ENCODE measurements at places on chromosomes 11 and 22.
A peak's percentile ranks its signal among the peaks of the same experiment; 100 is the strongest.

- DNase-seq: no peak
Measured at GRCh38 chr22:48754611-48755058, 1073.0 kb downstream of the BRD1 start.

DNA sequence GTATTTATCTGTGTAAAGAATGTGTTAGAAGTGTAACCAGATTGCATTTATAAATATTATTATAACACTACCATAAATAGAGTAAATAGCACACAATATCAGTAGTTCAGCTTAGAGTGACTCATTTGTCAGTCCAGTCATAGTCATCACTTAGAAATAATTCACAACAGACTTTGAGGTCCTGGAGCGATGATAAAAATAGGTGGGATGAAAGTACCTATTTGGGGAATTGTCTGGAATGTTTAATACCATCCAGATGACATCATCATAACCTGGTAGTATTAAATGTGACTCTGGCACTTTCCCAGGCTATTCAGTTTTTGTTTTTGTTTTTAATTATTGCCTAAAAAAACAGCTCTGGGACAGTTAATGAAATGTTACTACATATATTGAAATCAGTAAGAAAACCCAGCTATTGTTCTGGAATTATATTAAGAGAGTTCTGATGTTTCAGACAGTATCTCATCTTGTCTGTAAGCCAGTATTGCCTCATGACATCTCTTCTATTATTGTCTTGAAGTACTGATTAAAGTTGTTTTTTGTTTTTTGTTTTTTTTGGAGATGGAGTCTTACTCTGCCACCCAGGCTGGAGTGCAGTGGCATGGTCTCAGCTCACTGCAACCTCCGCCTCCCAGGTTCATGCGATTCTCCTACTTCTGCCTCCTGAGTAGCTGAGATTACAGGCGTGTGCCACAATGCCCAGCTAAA lies 74.8 kb downstream of the SIK2 start:
- no peak for DNase-seq

GRCh38 chr22:22877523-22878210 lies 9.9 kb upstream of the IGLL5 start:
- DNase-seq: peak; percentile 80

DNA sequence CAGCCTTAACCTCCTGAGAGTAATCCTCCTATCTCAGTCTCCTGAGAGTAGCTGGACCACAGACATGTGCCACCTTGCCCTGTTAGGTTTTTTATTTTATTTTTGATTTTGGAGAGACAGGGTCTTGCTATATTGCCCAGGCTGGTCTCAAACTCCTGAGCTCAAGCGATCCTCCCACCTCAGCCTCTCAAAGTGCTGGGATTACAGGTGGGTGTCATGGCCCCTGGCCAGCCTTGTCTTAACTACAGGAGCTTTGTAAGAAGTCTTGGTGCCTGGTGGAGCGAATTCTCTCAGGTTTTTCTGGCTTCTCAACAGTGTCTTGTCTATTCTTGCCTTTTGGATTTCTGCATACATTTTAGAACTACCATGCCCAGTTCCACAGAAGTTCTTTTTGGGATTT lies 546.4 kb downstream of the TBC1D22A start:
- DNase-seq: no peak

DNA sequence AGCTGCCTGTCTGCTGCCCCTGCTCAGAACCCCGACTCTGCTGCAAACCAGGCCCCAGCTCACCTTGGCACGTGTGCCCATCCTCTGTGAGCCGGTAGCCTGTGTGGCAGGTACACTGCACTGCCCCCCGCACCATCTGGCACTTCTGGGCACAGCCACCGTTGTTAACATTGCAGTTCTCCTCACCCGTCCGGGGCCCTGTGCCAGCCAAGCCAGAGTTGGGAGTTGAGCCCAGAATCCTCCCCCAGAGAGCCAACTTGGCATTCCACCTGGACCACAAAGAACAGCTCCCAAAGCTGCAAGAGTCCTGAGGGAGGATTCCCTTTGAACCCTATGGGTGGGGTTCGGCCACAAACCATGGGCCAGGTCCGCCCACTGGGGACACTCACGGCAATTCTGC lies 22.5 kb downstream of the LRP4 start:
- DNase-seq: no peak

DNA sequence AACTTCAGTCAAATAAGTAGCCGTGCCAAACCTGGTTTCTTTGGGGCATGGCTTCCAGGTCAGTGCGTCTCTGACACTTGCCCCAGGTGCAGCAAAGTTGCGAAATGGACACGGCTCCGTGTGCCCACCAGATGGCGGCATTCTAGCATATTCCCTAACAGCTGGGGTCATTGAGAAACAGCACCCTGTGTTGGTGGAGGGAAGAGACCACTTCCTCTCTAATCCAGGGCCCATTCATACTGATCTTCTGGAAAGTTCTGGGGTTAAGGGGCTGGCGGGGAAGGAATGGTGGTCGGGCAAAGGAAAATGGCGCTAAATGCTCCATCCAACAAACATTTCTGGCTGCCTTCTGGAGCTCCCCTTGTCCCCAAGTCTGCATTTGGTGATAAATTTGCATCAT lies 141.2 kb upstream of the TIMP3 start:
- peak; percentile 68 for DNase-seq

DNA sequence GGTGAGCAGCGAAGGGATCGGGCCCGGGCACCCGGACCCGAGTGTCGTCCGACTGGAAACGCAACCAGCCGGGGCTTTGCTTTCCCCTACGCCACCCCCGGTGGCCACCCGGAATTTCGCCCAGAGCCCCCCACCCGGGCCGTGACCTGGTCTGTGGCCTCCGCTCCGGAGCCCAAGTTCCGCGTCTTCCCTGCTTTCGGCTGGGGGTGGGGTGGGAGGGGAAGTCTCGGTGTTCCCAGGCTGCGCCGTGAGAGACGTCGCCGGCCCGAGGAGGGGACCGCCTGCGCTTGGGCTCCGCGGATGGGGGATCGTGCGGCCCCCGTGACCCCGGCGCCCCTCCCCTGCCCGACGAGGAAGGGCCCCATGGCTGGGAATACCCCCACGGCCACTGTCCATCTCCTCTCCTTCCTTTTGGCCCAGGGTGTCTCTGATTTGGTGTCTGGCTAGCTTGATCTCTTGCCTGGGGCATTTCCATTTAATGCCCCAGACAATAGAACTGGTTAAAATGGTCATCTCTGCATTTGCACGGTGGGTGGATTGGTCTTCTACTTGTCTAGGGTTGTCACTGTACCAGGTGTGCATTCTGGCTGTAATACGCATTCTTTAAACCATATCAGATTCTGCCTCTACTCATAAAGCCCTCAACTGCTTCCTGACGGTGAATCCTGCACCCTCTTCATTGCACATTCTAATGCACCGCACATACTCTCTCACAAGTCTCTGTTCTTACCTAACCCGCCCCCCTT lies 789 bp downstream of the SIK2 start:
- peak; percentile 31 for DNase-seq

DNA sequence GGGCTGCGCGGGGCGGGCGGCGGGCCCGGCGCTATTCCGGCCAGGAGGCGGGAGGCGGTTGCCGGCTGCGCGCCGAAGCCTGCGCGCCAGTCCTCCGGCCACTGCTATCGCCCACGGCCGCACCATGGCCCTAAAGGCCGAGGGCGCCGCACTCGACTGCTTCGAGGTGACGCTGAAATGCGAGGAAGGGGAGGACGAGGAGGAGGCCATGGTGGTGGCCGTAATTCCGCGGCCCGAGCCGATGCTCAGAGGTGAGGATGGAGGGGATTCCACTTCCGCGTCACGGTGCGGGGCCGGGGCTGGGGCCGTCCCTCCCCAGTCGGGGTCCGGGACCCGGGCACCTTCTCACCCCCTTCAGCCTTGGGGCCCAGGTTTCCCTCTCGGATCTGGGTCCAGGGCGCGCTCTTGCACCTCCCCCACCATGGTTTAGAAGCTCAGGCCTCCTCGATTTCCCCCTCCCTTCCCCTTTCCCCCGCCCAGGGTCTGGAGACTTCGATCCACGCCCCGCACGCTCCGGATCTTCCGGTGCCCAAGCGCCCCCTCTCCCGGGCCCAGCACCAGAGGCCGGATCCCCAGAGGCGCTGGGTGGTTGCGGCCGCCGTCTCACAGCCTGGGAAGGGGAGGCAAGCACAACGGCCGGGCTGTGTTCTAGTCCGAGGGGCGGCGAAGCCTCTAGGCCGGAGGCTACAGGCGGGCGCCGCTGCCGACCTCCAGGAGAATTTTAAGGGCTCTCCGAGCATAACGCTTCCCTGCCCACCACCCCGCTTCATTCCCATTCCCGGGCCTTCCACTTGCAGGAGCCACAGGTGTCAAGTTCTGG lies 517 bp downstream of the SPINDOC start:
- DNase-seq: peak; percentile 64

DNA sequence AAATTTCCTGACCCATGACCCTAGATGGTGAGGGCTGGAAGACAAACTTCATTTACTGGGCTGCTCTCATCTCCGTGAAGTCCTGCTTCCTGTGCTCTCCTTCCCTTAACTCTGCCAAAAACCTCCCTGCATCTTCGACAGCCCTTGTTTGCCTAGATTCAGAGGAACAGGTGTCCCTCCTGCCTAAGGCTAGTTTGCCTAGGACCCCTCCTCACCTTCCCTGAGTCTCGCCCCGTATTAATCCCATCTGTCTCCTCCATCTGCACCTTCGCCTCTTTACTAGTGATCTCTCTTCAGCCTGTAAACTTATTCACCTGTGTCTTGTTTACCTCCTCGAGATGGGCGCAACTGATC lies 33.1 kb downstream of the EIF3F start:
- no peak for DNase-seq

- DNase-seq: no peak
Measured at GRCh38 chr11:94028436-94028835, 7.3 kb downstream of the HEPHL1 start.

- peak; percentile 75 for DNase-seq
Measured at GRCh38 chr11:72736452-72737069, 15.6 kb downstream of the ARAP1 start.

DNA sequence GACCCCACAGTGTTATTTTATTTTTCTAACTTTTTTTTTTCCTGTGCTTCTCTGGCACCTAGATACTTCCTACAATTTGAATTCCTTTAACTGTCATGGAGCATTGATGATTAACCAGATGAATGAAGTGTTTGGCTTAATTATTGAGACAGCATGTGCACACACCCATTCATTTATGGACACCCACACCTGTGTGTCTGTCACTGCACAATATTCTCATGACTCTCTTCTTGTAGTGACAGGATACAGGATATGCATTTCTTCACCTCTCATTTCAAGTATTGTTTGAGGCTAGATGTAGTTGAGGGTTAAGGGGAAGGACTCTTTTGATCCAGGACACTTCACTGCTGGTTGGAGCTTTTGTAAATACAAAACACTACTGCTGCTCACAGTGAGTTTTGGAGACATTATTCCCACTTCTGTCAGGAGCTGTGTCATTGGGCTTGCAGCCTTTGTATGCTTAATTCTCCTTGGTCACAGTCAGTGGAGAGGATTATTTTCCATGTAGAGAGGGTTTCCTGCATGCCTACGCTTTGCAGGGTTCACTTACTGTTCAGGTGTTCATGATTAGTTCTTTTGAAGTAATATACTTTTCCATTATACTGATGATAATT lies 33.5 kb downstream of the SPECC1L start:
- no peak for DNase-seq

DNA sequence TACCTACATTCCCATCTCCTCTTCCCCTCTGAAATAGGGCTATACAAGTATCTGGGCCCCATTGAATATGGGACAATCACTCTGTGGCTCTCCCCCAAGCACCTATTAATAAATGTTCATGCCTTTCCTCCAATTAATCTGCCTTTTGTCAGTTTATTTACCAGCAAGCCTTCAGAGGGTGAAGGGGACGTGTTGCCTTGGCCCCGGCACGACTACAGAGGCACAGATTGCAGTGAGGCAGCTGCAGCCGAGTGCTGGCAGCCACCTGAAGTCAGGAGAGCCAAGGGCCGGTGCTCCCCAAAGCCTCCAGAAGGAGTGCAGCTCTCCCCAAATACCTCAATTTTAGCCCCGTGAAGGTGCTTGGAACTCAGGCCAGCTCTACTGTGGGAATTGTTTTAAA lies 580.9 kb upstream of the B3GAT1 start:
- no peak for DNase-seq

DNA sequence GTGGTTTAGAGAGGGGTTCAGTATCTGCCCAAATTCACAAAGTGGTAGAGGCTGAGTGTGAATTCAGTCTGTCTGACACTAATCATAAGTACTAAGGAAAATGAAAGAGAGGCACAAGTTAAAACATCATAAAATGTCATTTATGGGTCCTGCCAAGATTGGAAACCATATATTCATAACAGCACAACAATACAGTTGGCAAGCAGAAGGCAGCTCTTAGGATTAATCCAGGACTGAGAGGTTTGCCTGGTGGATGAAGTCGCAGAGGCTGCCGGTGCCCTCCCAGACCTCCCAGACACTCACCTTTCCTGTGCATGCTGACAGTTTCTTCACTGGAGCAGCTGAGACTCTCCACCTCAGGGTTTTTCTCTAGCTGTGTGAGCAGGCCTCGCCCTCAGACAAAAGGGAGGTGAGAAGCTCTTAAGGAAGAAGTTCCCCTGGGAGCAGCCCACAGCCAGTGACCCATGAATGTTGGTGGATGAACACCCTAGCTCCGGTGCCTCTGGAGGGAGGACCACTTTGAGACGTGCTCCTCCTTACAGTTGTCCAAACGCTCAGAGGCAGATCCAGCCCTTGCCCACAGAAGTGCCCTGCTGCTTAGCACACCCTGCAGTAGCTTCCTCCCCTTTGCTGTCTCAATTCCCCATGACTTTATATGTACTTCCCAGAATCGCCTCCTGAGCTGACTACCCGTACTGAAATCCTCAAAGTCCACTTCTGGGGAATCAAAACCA lies 43.7 kb downstream of the MAML2 start:
- DNase-seq: no peak

DNA sequence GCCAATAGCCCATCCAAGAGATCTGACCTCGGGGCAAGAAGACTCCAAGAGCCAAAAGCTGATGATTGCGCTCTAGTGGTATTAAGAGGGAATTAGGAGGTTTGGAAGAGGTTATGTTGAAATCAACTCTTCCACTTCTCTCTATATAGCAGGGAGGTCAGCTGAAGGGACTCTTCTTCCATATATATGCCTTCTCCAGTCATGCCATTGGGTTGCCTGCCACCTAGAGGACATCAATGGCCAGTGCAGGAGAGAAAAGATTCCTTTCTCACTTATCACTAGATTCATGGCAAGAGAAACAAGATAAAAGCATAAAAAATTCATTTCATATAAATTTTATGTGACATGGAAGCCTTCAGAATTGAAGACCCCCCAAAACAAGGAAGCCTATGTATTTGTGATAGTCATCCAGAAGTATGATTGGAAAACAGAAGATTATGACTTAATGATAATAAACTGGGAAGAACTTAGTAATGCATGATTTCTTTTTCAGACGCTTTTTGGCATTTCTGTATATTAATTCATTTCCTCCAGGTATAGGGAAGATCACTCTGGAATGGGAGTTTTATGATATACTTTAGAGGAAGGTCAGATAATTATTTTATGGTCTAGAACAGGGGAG lies 435.1 kb upstream of the DDI1 start:
- DNase-seq: peak; percentile 32
